GM23248 (cell line): ENCODE measurements at places on chromosomes 12 and 14. TPM values are rescaled to one million over a fixed set of nuclear protein-coding genes. Genes with fewer than 3 reads are reported as not detected.

GNPTAB gene
- 23.3 and 26.6 TPM in 2 replicates for total RNA-seq

INSM2 gene
- not detected in 2 replicates for total RNA-seq

MUCL1 gene
- not detected in 2 replicates for total RNA-seq

LRRIQ1 gene
- 0.11 and 0.13 TPM in 2 replicates for total RNA-seq

NRL gene
- total RNA-seq = 0.86 TPM in 1 of 2 replicates, not detected in the other

MIP gene
- total RNA-seq = not detected in 2 replicates

JAG2 gene
- total RNA-seq = 0.13 and 1.5 TPM in 2 replicates

USP44 gene
- total RNA-seq = 0.25 and 0.76 TPM in 2 replicates

C1RL gene
- 22.2 and 26.7 TPM in 2 replicates for total RNA-seq

RHOJ gene
- total RNA-seq = 1.2 and 1.6 TPM in 2 replicates

SYNDIG1L gene
- not detected in 2 replicates for total RNA-seq

PPP1R13B gene
- 4.6 and 10.6 TPM in 2 replicates for total RNA-seq

- no peak for DNase-seq
Observed at GRCh38 chr14:29274890-29275596, 508.5 kb downstream of the FOXG1 start.

GRCh38 chr12:124484526-124484953 lies 82.9 kb downstream of the NCOR2 start:
- DNase-seq = no peak

DNA sequence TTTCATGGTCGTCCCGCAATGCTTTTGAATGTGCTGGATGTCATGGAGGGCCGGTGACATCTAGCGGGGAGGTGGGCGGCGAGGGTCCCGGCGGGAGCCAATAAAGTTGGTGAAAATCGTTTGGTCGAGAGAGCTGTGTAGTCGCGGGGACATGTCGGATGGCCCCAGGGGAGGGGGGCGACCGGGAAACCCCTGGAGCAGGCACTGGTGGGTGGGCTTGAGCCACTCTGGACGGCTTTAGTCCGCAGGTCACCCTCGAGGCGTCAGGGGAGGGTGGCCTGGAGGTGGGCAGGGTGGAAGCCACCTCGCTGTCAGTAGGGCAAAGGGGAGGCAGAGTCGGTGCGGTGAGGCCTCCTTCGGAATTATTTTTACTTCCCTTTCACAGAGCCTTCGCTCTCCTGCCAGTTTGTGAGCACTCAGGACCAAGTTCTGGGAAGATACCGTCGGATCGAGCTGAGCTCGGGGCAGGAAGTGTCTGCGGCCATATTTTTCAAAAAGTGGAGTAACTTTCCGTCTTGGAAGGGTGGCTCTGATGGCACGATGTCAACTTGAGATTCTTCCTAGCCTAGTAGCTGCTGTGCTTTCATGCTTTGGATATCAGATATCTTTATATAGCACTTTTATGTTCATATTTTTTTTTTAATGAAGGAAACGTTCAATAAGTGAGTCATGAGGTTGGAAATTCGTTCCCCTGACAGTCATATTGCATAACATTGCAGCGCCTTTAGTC lies 28.2 kb downstream of the WBP11 start:
- DNase-seq = peak; percentile 82

DNA sequence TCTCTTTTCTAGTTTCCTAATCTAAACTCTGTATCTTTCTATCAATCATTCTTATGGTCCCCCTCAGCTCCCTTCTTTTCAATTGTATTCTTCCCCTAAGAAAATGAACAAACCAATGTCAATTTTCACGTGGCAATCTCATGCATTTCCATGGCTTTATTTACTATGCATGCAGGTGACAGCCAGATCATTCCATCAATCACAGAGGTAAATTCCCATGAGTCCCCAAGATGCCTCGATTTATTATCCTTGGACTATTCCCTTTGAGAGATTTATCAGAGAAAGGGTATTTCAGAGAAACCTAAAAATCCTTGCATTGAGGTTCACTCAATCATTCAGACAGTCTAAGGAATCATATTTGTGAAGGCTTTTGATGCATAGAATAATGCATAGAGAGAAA lies 301.2 kb downstream of the DIO2 start:
- no peak for DNase-seq

DNA sequence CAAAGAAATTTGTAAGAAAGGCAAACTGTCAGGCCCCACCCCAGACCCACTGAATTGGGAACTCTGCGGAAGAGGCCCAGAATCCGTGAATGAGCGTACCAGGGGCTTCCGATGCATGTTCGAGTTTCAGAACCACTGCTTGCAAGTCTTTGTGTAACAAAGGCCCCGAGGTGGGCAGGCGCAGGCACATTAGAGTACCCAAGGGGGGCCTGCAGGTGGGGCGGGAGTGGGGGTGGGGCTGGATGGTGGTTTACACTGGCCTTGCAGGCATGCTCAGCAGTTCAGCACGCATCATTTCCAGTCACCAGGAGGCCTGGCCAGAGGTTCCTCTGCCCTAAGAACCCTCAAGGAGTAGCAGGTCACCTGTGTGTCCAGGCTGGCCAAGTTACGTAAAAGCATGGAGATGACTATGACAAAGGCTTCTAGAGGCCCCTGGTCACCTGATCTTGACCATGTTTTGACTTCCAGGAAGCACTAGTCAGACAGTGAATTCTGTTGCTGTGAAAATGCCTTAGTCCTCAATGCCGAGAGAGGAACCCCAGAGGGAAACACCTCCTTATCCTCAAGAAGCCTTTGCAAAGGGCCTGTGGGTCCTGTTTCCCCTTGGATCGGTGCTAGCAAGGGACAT lies 33.2 kb upstream of the IRF2BPL start:
- no peak for DNase-seq

DNA sequence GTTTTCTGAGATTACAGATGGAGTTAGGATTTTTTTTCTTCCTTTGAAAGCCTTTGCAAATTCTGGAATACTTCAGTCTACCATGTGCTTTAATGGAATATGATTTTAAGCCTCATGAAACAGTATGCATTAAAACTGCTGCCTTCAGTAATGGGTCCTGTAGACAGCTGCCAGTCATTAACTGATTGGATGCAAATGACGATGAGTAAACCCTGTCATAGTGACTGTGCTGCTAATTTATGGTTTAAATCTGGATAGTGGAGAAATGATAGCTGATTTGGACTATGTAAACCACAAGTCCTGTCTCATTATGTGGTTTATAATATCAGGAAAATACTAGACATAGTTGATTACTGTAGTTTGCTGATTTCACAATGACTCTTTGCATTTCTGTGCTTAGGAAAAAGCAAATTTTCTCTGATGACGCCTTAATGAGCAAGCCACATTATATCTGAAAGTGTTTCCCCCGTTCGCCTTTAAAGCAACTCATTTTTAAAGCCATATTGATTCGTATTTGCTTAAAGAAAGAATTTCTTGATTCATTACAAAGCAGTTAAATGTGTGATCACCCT lies 217.6 kb downstream of the TMTC2 start:
- peak; percentile 64 for DNase-seq

DNA sequence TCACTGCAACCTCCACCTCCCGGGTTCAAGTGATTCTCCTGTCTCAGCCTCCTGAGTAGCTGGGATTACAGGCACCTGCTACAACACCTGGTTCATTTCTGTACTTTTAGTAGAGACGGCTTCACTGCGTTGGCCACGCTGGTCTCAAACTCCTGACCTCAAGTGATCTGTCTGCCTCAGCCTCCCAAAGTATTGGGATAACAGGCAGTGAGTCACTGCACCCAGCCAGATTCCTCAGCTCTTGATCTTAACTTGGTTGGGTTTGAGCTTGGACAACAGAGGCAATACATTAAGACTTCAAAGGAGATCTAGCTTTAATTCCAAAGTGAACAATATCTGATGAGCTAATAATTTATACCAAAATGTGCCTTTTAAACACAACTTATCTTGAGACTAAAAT lies 5.6 kb downstream of the DAZAP2 start:
- DNase-seq = peak; percentile 33

DNA sequence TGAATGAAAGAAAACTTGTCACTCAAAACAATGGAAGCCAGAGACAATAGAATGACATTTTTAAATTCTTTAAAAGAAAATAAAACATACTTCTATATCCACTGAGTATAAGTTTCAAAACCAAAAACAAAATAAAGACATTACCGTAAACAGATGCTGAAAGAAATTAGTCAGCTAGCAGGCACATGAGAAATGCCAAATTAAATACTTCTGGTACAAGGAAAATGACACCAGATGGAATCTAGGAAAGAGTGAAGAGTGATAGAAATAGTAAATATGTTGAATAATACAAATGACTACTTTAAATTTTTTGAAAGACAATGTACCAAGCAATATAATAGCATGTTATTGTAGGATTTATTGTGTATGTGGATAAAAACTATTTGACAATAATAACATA lies 23.8 kb downstream of the PIK3C2G start:
- DNase-seq = no peak

DNA sequence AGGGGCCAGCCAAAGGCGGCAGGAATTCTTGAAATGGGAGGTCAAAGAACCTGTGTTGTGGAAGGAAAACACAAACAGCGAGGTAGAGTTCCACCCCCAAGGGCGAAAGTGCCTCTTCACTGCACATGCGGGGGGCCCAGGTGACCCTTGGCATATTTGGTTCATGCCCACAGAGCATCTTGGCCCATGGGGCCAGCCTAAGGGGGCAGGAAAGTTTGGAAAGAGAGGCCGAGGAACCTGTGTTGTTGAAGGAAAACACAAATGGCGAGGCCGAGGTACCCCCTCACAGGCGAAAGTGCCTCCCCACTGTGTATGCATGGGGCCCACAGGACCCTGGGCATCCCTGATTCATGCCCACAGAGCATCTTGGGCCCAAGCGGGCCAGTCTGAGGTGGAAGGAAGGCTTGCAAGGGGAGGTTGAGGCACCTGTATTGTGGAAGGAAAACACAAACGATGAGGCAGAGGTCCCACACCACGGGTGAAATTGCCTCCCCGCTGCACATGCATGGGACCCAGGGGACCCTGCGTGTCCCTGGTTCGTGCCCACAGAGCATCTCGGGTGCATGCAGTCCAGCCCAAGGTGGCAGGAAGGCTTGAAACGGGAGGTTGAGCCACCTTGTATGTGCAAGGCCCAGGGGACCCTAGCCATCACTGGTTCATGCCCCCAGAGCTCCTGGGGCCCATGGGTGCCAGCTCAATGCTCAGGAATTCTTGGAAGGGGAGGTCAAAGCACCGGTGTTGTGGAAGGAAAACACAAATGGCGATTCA lies 384.1 kb downstream of the ALG10 start:
- no peak for DNase-seq

DNA sequence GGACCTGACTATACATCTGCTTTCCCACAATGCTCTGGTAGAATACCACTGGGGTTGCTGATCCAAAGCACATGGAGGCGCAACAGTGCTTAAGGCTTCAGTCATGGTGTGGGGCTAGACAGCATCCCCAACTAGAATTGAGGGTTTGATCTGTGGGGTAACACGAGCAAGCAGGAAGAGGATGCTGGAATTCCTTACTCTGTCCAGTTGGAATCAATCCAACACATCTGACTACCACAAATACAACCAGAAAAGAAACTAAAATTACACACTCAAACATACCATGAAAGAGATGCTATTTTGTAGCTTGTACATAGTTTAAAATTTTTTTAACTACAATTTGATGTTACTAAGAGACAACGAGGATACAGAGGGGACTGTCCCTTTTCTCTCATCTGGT lies 40.4 kb upstream of the GTF2A1 start:
- peak; percentile 16 for DNase-seq

DNA sequence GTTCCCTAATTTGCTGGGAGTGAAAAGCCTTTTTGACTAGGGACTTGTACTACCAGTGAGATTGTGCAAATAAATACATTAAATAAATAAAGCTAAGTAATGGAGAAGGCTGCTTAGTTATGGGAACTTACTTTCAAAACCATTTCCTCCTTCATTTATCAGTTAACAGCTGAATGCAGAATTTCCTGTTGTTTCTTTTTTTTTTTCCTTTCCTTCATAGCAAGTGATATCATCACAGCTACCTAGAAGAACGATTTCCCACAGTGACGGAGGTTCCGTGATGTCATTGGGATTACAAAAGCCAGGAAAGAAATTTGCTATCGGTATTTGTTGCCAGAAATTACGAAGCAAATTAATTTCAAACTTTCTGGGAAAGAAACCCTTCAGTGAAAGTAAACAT lies 42.1 kb upstream of the SOCS2 start:
- no peak for DNase-seq

DNA sequence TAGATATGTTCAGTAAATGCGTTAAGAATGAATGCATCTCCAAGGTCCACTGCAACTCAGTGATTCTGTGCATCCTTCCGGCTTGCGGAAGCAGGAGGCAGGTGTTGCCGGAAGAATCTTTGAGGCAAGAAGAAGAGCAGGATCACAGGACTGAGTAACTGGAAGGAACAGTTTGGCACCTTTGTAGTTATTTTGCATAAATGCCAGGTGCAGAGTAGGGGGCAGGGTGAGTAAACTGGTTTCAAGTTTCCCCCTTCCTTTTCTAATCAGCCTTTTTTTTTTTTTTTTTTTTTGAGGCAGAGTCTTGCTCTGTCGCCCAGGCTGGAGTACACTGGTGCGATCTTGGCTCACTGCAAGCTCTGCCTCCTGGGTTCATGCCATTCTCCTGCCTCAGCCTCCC lies 22.3 kb downstream of the DYRK4 start:
- DNase-seq = no peak

DNA sequence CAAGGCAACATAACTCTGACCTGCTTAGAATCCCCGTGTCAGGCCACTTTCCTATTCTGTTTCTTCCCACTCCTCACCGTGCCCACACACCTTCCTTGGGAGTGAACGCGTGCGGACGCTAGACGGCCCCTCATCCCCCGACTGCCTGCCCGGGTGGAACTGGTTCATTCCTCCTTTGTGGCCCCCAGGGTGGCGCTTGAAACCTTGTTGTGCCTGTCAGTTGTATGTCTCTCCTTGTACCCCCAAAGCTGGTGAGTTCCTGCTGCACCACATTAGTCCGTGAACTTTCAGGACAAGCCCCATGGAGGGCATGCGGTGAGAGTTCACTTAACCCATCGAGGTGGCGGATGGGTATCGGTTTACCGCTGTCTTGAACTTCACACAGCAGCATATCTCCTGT lies 46.7 kb downstream of the SSH1 start:
- DNase-seq = peak; percentile 0

DNA sequence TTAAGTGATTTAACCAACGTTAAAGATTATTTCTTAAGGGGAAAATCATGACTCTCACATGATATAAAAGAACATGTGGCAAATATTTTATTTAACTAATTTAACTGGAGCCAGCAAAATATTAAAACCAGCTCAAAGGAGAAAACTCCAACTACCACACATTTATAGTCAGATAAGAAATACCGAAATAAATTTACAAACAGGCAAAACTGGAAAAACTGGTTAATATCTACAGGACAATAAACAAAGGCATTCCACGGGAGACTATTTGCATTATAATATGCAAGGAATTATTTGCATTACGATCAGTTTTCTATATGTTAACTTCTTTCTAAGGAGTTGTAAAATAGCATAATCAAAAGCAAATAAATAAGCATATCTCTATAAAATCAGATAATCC lies 13.8 kb upstream of the BCL2L14 start:
- DNase-seq = no peak

- DNase-seq = peak; percentile 32
Observed at GRCh38 chr14:77498984-77499527, 440 bp upstream of the ISM2 start.

DNA sequence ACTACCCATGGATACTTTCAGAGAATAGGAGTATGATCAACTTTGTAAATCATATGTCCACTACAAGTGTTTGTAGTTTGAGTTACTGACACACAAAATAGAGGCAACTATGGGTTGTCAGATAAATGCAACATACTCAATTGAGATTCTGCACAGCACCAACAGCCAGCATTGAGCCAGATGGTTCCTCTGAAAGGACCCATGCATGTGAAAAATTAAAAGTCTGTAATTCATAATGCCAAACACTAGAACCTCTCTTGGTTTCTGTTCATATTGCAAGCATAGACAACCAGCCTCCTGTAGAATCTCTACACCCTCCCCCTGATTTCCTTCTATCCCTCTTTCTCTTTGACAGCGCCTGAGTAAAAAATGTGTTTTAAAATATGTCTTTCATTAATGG lies 831.0 kb downstream of the C12orf50 start:
- no peak for DNase-seq
